Mucosa of gallbladder (tissue), 1 donor: ENCODE measurements at places on chromosomes 16 and 17.

GRCh38 chr17:16980813-16981731 lies 9.2 kb upstream of the TNFRSF13B start:
- DNase-seq: no peak

GRCh38 chr16:67100569-67101310 lies 9.0 kb upstream of the PHAF1 start:
- no peak for DNase-seq

DNA sequence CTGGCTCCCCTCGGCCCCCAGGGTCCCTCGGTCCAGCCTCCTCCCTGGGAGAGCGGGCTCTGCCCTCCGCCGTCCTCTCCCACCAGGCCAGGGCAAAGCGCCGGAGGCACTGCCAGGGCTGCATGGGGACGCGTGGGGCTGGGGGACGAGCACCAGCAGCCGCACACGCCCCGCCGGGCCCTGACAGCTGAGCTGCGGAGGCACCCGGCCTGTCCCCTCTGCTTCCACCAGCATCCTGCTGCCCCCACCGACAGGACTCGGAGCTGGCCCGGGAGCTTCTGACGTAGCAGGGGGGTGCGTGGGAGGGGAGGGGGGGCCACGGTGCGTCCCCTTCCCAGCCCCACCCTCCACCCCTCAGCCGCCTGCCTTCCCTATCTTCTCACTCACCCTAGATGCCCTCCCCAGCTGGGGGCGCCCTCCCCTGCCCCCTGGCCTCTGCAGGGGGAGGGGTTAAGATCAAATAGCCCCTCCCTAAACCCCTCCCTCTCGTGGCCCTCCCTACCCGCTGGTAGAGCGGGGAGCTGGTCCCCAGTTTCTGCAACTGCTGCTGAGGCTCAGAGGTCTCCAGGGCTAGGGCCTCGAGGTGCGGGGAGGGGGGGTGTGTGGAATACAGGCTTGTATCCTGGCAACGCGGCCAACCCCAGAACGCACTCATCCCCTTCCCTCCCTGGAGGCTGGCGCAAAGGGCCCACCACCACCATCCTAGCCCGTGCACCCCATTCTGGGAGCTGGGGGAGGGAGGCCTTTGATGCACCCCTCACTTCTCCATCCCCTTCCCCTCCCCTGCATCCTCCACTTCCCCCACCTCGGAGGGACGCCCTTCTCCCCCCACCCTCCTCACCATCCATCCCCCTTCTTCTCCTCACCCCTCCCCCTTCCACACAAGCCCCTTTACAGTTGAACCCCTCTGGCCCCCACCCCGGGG lies 1.0 kb downstream of the SRCIN1 start:
- no peak for DNase-seq

DNA sequence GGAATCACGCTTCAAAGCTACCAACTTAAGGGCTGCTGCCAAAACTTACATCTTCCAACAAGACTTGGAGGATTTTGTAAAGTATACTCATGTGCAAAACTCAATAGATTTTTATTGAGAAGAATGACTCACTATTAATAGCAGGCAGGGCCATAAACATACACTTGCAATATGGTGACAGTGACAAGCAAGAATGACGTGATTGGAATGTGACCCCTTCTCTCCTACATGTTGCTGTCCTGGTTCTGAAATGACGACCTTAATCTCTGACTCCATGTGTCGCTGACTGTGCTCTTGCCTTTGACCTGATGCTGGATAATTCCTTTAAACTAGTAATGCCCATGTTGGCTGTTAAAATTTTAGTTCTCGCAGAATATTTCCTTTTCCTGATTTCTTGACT lies 174.5 kb downstream of the PARN start:
- DNase-seq: no peak

DNA sequence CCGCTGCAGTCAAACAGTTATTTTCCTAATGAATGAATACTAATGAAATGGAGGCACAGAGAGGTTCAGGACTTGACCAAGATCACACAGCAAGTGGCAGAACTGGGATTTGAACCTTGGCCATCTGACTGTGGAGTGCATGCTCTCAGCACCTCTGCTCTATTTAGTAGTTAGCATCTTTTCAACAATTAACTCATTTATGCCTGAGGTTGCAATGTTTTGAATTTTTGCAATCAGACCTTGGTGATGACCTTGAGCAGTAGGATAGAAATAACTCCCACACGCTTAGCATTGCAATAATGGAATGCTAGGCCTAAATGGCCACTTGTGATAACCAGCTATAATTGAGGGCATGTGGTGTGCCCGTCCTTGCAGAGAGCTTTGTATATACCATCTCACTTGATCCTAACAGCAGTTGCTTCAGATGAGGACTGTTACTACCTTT lies 31.0 kb downstream of the NAGPA start:
- DNase-seq: no peak

DNA sequence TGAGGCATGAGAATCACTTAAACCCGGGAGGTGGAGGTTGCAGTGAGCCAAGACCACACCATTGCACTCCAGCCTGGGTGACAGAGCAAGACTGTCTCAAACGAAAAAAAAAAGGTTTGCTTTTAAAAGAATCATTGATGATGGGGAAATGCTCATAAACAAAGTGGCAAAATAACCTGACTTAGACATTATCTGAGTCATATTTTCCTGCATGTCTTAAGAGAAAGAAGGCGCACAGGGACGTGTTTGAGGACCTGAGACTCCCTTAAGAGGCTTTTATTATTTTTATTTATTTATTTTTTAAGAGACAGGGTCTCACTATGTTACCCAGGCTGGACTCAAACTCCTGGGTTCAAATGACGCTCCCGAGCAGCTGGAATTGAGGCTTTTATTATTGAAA lies 5.7 kb upstream of the PRPSAP1 start:
- no peak for DNase-seq

DNA sequence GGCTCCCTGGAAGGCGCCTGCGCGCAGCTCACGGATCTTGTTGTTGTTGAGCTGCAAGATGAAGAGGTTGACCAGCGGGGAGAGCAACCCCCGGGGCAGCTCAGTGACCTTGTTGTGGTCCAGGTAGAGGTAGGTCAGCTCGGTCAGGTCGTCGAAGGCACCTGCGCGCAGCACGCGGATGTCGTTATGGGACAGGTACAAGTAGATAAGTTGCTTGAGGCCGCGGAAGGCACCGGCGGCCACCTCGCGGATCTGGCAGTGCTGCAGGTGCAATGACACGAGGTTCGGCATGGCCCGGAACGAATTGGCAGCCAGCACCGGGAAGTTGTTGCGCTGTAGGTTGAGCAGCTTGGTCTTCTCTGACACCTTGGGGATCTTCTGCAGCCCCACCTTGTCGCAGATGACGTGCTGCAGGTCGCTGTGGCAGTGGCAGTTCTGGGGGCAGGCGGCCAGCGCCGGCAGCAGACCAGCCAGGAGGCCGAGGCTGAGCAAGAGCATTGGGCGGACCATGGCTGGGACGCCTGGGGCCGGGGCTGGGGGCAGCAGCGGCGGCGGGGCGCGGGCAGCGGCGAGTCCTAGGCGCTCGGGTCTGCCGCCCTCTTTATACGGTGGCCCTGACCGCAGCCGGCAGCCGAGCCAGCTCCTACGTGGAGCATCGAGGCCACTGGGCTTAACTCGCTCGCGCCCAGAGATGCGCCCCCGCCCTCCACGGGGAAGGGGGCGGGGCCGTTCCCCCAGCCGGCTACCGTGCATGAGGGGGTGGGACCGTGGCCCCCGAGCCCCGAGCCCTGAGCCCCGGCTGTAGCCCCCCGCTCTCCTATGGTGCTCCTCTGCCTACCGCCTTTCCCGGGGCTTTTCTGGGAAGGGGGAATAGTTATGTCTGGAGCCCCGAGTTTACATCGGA lies at the start of gene CHAD:
Gene CHAD (minus strand): TSS at position 577 of the 904 bp plus-strand sequence. CDS start 67 bp downstream, at position 510.
- peak; percentile 36 for DNase-seq

DNA sequence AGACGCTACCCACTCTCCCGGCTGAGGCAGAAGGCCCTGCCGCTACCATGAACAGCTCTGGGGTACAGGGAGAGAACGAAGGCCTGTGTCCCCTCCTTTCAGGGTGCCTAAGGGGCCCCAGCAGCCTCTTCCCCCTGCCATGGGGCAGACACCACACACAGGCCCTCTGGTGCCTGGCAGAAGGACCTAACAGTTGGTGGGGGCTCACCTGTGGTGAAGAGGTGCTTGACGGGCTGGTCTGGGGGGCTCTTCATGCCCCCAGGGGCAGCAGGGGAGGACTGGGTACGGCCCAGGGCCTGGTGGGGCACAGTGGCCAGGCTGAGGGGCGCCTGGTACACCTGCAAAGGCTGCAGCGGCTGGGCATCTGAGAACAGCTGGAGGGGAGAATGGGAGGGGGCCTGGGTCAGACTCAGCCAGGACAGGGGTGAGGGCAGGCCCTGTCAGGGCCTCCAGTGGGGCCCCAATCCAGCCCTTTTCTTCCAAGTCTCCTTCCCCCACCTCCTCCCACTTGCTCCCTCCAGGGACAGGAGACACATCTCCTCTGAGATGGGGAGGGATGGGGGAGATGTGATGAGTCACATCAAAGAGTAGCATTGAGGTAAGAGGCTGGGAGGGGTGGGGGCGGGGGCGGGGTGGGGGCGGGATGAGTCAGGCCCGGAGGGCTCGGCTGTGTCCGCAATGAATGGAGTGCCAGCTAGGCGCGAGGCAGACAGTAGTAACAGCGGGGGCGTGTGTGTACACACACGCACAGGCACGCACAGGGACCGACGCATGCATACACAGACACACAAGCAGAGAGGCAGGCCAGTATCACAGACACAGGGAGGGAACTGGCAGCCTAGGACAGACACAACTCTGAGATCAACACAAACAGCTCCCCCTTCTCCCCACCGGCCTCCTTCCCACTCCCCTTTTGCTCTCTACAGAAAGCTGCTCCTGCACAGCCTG lies 16.1 kb downstream of the G6PC3 start:
- DNase-seq: no peak

GRCh38 chr17:80348551-80349150 lies 66.3 kb upstream of the ENDOV start:
- DNase-seq: no peak

DNA sequence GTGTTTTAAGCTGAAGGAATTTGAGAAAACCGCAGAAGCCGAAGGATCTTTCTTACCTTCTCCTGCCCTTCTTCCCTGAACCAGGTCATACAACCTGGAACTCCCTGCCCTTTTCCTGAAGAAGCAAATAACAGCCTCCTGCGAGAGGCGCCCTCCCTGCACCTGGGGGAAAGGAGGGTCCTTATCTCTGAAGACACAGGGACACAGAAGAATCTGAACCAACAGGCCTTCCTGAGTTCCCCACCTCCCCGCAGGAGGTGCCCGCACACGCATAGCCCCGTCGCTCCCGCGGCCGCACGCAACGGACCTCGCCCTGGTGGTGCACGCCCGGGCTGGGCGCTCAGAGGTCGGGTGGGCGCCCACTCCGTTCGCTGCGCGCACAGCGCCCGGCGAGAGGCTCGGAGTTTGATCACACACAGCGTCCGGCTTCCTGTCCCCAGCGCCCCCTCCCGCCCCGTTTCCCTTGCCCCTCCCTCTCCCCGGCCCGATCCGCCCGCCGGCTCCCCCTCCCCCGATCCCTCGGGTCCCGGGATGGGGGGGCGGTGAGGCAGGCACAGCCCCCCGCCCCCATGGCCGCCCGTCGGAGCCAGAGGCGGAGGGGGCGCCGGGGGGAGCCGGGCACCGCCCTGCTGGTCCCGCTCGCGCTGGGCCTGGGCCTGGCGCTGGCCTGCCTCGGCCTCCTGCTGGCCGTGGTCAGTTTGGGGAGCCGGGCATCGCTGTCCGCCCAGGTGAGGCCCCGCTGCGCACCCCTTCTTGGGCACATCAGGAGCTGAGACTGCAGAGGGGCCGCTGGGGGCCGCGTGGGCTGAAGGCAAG lies at the start of gene TNFSF12:
Gene TNFSF12 (plus strand): TSS at position 474 of the 816 bp plus-strand sequence. CDS start 96 bp downstream, at position 570.
- DNase-seq: peak; percentile 57

DNA sequence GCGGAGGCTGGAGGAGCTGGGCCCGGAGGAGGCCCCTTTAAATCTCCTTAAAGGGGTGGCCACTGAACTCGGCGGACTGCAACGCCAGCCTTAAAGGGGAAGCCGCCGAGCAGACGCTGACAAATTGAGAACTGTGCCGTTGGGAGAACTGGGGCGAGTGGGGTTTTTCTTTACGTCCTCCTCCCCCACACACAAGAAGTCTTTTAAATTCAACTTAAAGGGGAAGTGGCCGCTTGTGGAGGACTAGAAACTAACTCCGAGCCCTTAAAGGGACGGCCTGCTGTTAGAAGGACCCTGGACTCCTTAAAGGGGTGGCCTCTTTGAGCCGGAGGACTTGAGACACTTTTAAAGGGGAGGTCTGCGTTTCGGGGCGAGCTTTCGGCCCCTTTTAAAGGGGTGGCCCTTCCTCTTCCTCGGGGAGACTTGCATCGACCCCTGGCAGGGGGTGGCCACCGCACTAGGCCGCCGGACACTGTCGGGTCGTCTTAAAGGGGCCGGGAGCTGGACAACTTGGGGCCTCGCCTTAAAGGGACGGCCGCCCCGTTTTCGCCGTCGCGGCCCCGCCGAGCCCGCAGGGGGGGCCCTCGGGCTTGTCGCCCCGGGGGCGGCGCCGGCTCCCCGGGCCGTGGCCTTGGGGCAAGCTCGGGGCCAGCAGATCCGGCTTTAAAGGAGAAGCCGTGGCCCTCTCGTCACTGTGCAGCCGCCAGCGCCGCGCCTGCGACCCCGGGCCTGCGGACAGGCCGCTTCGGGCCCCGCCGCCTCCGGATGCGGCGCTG lies 688 bp downstream of the FBRS start:
- DNase-seq: peak; percentile 32

- no peak for DNase-seq
Measured at GRCh38 chr17:41782142-41782541, 4.4 kb downstream of the JUP start.

GRCh38 chr17:44738214-44738906 lies 20.4 kb upstream of the ADAM11 start:
- DNase-seq: no peak

- no peak for DNase-seq
Measured at GRCh38 chr16:11149011-11149616, 106.9 kb downstream of the SOCS1 start.

DNA sequence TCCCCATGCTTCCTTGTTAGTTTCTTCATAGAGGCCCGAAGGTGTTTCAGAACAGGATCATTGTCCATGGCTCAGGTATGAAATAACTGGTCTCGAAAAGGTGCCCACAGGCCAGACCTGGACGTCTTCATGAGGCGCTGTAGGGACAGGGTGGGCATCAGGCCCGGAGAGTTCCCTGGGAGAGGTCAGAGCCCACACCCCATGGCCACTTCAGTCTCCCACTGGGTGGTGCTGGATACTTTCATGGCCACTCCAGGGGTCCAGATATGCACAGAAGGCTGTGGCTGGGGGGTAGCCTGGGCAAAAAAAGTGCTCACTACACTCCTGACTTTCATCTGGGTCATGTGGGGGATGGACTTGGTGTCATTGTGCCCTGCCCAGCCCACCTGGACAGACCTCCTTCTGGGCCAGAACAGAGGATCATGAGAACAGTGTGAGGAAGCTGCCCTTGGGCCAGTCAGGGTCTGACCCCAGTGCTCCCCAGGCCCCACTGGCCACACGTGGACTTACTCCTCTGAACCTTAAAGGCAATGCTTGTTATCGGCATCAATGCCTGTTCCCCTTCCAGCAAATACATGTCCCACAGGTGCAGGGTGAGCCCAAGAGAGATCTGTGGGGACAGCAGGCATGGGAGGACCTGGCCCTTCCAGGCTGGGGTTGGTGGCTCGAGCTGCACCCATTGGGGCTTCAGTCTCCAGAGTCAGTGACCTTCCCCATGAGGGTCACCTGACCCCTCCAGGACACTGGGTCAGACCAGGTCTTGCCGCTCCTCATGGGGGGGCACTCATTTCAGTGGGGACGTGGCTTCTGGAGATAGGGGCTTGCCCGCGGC lies 36.9 kb downstream of the LGALS9 start:
- no peak for DNase-seq

- no peak for DNase-seq
Measured at GRCh38 chr17:41060052-41060604, at the start of gene KRTAP2-3. KRTAP2-3 (minus strand) TSS chr17:41060114; CDS start chr17:41060050, 64 bp downstream.

- no peak for DNase-seq
Measured at GRCh38 chr16:17939723-17940122, 396.8 kb downstream of the NPIPA8 start.
